BE2C (cell line): ENCODE measurements at places on chromosomes 5 and 9.

DNA sequence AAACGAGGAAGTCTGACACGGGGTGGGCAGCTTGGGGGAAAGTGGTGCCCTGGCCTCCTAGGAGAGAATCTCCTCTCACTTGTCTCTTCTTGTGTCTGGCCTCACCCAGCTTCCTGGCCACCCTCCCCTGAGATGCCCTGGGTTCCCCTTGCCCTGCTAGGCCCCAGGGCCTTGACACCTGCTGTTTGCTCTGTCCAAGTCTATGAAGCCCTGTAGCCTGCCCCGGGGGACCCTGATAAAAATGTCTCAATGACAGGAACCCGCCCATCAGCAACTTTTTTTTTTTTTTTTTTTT is 35.0 kb upstream of the SUSD3 start:
- no peak for DNase-seq

DNA sequence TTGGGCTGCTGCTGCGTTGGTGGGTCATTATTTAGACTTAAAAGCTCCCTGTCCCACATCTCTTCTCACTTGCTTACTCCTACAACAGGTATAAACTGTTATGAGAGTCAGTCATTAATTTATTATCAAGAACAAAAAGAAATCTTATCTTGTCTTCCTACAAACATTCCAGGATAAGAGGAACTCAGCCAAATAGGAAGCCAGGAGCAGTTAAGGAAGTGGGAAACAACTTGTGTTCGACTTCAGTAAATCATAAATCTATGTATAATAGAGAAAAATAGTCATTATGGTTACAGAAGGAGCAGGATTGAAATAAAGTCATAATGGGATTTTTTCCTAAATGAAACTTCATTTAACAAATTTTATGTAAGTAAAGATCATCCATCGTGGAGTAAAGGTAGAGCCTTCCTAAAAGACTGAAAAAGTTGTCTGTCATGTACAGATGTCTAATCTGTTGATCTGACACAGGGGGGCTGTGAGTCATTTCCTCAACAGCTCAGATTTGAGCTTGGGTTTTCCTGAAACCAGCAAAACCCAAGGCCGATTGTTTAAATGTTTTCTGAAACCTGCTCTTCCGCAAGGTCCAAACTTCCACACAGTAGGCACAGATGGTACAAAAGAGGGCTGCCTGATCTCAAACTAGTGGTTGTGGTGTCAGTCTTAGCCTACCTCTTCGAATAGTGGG is 25.3 kb upstream of the LRRTM2 start:
- DNase-seq: no peak

DNA sequence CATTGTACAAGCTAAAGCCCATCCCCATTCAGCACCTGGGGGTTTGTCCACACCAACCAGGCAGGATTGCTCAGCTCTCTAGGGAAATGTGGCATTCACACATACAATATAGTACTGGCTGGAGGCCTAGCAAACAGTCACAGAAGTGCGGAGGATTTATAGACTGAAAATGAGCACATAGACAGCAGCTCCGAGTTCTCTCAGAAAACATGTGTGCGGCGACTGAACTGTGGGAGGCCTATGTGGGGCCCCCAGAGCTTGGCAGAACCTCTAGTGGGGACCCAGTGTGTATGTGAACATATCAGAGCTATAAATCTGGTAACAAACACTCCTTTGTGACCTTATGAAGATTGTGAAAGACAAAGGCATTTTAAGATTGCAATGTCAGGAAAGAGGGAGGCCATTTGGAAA is 431.1 kb downstream of the DTWD2 start:
- no peak for DNase-seq

- DNase-seq: no peak
Measured at GRCh38 chr9:4866239-4866969, 73.7 kb downstream of the RCL1 start.

GRCh38 chr9:15529566-15530324 is 19.0 kb upstream of the PSIP1 start:
- no peak for DNase-seq

- DNase-seq: no peak
Measured at GRCh38 chr5:139880416-139881142, 85.0 kb downstream of the PSD2 start.

GRCh38 chr9:74951107-74951720 is 1.5 kb downstream of the C9orf40 start:
- no peak for DNase-seq

- no peak for DNase-seq
Measured at GRCh38 chr5:92977846-92978540, 603.0 kb downstream of the NR2F1-AS1 start.

GRCh38 chr5:24496268-24496667 is 148.5 kb downstream of the CDH10 start:
- DNase-seq: no peak

DNA sequence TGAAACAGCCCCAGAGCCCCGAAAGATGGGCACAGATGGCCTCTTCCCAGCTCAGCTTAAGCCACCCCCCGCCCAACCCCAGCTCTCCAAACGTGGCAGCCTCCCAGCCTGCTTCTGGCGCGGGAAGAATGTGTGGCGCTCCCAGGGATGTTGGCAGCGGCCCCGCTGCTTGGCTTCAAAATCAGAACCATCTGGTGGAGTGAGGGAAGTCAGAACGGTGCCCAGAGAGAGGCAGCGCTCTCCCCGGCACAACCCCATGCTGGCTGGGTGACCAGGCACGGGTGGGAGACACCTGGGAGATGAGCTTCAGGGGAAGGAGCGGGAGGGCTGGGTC is 72.7 kb upstream of the ORM1 start:
- DNase-seq: peak; percentile 51

GRCh38 chr9:18980189-18980588 is 52.8 kb downstream of the SAXO1 start:
- no peak for DNase-seq

DNA sequence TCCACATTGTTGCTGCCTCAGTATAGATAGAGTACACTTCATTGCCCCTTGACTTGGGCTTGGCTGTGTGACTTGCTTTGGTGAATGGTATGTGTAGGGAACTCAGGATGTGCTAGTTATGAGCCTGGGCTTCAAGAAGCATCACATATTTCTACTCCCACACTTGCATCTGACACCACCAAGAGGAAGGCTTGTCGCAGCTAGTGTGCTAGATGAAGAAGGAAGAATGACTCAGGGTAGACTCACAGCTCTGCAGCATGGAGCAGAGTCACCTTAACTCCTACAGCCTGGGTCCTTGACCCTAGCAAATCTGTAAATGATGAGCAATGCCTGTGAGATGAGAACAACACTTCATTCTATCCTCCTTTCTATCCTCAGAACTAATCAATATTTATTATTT is 261.8 kb downstream of the ASTN2 start:
- DNase-seq: no peak

DNA sequence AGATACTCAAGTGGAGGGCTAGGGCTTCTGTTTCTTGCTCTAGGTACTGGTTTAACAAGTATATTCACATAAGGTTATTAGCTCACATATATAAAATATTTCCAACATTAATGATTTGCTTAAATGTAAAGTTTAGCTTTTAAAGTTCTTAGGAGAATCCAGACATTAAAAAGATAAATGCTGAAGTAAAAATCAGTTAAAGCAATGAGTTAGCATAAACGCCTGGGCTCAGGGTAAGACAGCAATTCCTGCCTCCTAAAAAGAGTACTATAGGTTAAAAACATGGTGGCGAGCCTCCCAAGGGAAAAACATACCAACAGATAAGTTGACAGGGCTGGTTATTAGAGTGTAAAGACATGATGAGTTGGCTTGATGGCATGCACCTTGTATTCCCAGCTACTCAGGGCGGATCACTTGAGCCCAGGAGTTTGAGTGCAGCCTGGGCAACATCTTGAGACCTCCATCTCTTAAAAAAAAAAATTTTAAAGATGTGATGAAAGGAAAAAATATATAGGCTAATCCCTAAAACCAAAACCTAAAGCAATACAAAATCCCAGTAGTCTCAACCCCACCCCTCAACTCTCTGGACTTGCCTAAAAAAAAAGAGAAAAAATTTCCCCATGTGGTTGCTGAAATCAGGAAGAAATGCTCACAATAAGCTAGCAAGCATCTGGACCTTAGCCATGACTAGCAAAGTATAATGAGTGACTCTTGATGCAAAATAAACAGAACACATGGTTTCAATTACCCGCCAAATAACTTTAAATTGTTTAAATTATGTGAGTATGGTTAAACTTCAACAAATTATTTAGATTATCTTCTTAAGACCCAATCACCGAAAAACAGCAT is 3.6 kb downstream of the GOLPH3 start:
- DNase-seq: no peak

- peak; percentile 34 for DNase-seq
Measured at GRCh38 chr5:159021136-159021900, 78.4 kb downstream of the EBF1 start.

DNA sequence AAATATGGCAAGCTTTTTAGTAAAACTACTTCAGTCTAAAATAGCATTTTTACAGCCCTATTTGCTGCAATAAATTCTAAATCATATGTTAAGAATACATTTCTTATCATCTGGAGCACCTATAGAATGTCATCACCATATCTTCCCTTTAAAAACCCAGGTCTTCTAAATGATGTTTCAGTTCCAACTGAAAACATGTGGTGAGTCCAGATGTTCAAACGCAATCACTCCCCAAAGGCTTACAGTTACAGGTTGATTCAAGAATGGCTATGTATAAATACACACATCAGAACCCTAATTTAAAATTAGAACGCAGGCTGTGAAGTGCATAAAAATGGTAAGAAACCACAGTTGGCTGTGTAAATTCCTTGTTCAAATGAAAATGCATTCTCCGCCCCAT is 796.3 kb downstream of the MAT2B start:
- no peak for DNase-seq

- DNase-seq: no peak
Measured at GRCh38 chr5:1778138-1779020, 21.3 kb downstream of the MRPL36 start.

GRCh38 chr5:157273131-157273556 is 7.2 kb downstream of the CYFIP2 start:
- DNase-seq: no peak

GRCh38 chr5:5005353-5005752 is 134.8 kb upstream of the ADAMTS16 start:
- DNase-seq: no peak

DNA sequence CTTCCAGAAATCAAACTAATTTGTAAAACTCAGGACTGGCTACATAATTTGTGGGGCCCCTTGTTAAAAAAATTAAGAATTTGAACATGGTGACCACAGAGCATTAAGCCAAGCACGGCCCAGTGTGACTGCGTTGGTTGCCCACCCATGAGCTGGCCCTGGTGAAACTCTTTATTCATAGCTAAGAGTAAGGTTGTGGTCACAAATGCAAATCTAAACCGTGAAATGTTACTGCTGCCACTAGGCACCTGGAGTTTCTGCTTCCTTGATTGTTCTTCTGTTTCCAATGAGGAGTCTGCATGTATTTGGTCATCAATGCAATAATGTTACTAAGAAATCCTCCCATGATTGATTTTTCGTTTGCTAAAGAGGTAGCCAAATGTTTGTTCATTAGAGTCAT is 4.2 kb downstream of the GCNT1 start:
- no peak for DNase-seq

GRCh38 chr9:137146527-137146918 is 7.6 kb downstream of the GRIN1 start:
- DNase-seq: peak; percentile 6

GRCh38 chr5:22593592-22593991 is 259.6 kb downstream of the CDH12 start:
- no peak for DNase-seq

GRCh38 chr9:120587328-120587727 is 7.4 kb upstream of the CDK5RAP2 start:
- no peak for DNase-seq

GRCh38 chr9:739362-739761 is 102.1 kb upstream of the DMRT1 start:
- DNase-seq: no peak

GRCh38 chr5:140966293-140967225 is at the start of gene PCDHAC2:
PCDHAC2 (plus strand) TSS chr5:140966476; CDS start chr5:140966767, 291 bp downstream.
- DNase-seq: peak; percentile 81

GRCh38 chr9:99513441-99514112 is 291.5 kb downstream of the SEC61B start:
- DNase-seq: no peak

- DNase-seq: no peak
Measured at GRCh38 chr5:168172760-168173223, 118.7 kb upstream of the WWC1 start.

GRCh38 chr5:137497396-137498290 is 1.5 kb downstream of the SPOCK1 start:
- DNase-seq: no peak

DNA sequence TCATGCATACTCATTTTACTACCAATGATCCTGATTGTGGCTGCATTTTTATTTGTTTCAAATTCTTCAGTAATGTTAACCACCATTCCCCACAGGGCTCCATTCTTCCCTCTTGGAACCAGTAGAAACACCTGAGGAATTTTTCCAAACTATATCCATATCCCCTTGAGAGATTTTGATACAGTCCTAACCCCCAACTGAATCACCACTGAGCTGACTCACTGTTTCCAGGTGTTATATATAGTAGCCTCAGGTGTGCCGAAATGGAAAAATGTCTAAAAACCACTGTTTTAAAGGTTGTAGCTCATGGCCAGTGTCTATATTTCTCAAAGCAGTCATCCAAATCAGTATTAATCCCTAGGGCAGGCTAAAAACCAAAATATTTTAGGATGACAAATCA is 85.2 kb downstream of the MRPS27 start:
- DNase-seq: no peak

- DNase-seq: no peak
Measured at GRCh38 chr9:134170532-134171315, 6.4 kb upstream of the RNU6ATAC start.

DNA sequence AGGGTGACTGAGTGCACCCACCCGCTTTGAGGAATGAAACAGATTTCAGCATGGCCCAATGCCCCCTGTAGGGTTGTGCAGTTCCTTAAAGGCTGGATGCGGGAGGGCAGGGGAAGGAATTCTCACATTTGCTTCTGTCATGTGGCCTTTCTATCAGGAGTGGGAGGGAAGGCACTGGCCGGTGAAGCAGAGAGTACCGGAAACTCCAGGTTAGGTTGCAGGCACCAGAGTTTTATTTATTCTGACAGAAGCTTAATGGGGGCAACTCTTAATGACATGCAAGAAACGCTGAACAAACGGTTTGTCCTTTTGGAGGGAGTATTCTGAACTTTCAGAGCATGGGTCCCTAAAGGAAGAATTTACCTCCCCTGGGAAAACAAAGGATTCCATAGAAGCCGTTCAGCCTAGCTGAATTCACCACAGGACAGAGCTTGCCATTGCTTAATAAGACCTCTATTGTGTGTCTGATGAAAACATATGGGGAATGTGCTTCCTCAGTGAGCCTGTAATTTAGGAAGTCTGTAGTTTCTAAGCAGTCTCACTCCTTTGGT is 44.1 kb upstream of the EQTN start:
- no peak for DNase-seq

- peak; percentile 85 for DNase-seq
Measured at GRCh38 chr9:93450945-93451815, at the start of gene FAM120A. FAM120A (plus strand) TSS chr9:93451685; CDS start chr9:93451916, 231 bp downstream.

GRCh38 chr5:180785121-180785781 is 17.4 kb downstream of the MGAT1 start:
- no peak for DNase-seq
